ENCODE measurements at places on chromosomes 11 and 22.

GRCh38 chr22:23388517-23388890, 191.6 kb downstream of the IGLL1 start:
- H3K4me3 ChIP-seq: no peak overlapping the region
- peaks cover 7% of the 10 kb centered on the region for H3K4me1 ChIP-seq
- H3K27ac ChIP-seq: no peak overlapping the region

- peaks cover 5% of the 10 kb centered on the region for H3K4me1 ChIP-seq
- no peak overlapping the region for H3K27ac ChIP-seq
- no peak overlapping the region for H3K4me3 ChIP-seq
- no peaks in the 10 kb centered on the region for H3K36me3 ChIP-seq
- H3K27me3 ChIP-seq: no peaks in the 10 kb centered on the region
- no peak for DNase-seq
Observed at GRCh38 chr22:35605851-35606481, 11.2 kb downstream of the MB start.

DNA sequence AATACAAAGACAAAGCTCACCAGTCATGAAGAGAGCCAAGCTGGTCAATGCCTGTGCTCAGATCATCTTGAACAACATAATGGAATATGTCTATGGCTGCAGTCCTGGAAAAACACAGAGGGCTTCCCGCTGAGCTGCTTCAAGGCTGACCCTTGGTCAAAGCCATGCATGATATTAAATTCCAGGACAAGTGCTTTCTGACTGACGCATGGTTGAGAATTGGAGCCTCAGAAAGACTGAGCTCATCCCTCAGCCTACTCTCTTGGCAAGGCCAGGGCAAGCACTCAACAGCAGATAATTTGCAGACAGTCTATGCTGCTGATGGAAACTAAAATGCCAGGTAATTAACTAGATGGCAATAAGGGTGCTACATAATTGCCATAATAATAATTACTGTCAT, 89.2 kb downstream of the GALNT18 start:
- no peaks in the 10 kb centered on the region for H3K27me3 ChIP-seq
- no peak overlapping the region for H3K27ac ChIP-seq
- no peak for DNase-seq
- no peaks in the 10 kb centered on the region for H3K36me3 ChIP-seq
- peaks cover 6% of the 10 kb centered on the region for H3K4me1 ChIP-seq

- peak overlapping the region; percentile 99 for H3K4me3 ChIP-seq
- no peaks in the 10 kb centered on the region for H3K27me3 ChIP-seq
- peaks cover 14% of the 10 kb centered on the region for H3K4me1 ChIP-seq
Observed at GRCh38 chr22:45163099-45163450, 650 bp upstream of the NUP50 start.

DNA sequence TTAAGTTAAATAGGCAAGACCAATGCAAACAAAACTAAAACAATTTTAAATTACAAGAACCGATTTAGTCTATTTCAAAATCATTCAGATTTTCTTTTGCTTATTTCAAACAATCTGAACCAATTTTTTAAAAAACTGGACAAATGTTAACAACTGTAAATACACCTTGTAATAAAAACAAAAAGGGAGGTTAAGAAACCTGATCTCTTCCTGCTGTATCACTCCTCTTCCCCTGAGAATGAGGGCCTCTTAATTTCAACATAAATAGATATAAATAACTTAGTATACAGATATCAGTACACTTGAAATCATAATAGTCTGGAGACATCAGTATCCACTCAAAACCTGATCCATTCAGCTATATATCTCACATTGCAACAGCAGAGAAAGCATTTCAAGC, 346.6 kb downstream of the TTC28 start:
- no peak for DNase-seq
- no peak overlapping the region for H3K4me3 ChIP-seq
- no peaks in the 10 kb centered on the region for H3K27me3 ChIP-seq
- no peak overlapping the region for H3K27ac ChIP-seq

GRCh38 chr11:115590254-115590653, 86.0 kb upstream of the CADM1 start:
- no peak overlapping the region for H3K4me3 ChIP-seq
- no peak for DNase-seq
- peaks cover 5% of the 10 kb centered on the region for H3K4me1 ChIP-seq
- H3K27ac ChIP-seq: no peak overlapping the region

- H3K4me1 ChIP-seq: peaks cover 68% of the 10 kb centered on the region
- no peak overlapping the region for H3K27ac ChIP-seq
- no peaks in the 10 kb centered on the region for H3K36me3 ChIP-seq
- peak; percentile 19 for DNase-seq
Observed at GRCh38 chr11:126080161-126080941, 17.7 kb upstream of the CDON start.

DNA sequence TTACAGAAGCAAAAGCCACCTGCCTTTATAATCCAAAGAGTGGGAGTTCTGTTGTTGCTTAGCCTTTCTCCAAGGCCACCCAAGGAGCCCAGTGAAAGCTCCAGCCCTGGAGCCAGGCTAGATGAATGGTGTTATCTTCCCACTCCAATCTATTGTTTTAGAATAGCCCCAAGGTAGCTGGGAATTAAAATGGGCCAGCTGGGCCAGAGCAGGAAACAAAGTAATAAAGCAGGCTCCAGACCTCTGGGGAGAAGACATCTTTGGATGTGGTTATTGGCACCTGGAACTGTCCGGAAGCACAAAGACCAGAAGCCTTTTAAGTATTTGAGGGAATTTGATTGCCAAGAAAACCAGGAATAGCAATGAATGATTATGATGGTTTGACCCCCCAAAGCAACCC, 8.8 kb downstream of the C11orf96 start:
- peaks cover 2% of the 10 kb centered on the region for H3K27me3 ChIP-seq
- peaks cover 14% of the 10 kb centered on the region for H3K4me1 ChIP-seq
- DNase-seq: peak; percentile 37
- H3K4me3 ChIP-seq: no peak overlapping the region
- H3K27ac ChIP-seq: no peak overlapping the region

DNA sequence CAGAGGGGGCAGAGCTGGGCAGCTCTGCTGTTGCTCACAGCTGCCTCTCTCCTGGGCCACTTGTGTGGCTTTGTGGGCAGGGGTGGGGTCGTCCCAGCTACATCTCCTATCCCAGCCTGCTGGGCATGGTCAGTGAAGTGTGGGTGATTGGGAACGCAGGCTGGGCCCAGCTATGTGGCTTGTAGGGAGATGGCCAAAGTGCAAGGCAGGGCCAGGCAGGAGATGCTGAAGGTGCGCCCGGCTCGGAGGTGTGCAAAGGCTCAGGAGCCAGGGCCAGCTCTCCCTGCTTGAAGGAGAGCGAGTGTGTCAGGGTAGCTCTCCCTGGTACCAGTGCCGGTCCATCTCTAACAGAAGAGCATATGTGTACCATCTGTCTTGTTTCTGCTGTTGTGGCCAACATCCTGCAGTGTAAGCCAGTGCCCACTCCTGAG, 8.4 kb upstream of the RANBP1 start:
- no peaks in the 10 kb centered on the region for H3K4me1 ChIP-seq
- H3K36me3 ChIP-seq: peaks cover 8% of the 10 kb centered on the region

- H3K4me1 ChIP-seq: no peaks in the 10 kb centered on the region
- H3K36me3 ChIP-seq: no peaks in the 10 kb centered on the region
- no peak for DNase-seq
- no peaks in the 10 kb centered on the region for H3K27me3 ChIP-seq
- H3K4me3 ChIP-seq: no peak overlapping the region
- H3K27ac ChIP-seq: no peak overlapping the region
Observed at GRCh38 chr22:46363611-46364321, 28.3 kb downstream of the TRMU start.

DNA sequence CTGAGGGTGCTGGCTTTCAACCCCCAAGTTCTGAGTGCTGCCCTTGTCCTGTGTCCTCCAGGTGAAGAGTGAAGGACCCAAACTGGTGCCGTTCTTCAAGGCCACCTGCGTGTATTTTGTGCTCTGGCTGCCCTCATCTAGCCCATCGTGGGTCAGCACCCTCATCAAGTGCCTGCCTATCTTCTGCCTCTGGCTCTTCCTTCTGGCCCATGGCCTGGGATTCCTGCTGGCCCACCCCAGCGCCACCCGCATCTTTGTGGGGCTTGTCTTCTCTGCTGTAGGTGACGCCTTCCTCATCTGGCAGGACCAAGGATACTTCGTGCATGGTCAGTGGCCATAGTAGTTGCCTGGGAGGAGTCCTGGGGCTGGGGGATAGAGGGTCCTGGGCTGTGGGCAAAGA, 2.3 kb downstream of the TMEM86A start:
- H3K4me3 ChIP-seq: no peak overlapping the region
- peaks cover 4% of the 10 kb centered on the region for H3K4me1 ChIP-seq
- no peaks in the 10 kb centered on the region for H3K36me3 ChIP-seq
- H3K27ac ChIP-seq: no peak overlapping the region
- no peak for DNase-seq

GRCh38 chr11:19852288-19852687, 139.7 kb downstream of the NAV2 start:
- peaks cover 12% of the 10 kb centered on the region for H3K4me1 ChIP-seq
- no peak overlapping the region for H3K27ac ChIP-seq
- no peak for DNase-seq
- no peaks in the 10 kb centered on the region for H3K27me3 ChIP-seq
- no peak overlapping the region for H3K4me3 ChIP-seq
- no peaks in the 10 kb centered on the region for H3K36me3 ChIP-seq

- no peaks in the 10 kb centered on the region for H3K27me3 ChIP-seq
- H3K4me1 ChIP-seq: peaks cover 20% of the 10 kb centered on the region
- no peak within 1 kb of the TSS for H3K27ac ChIP-seq
- no peak within 1 kb of the TSS for H3K4me3 ChIP-seq
- H3K36me3 ChIP-seq: no peaks in the 10 kb centered on the region
Observed at GRCh38 chr22:25199731-25200520, at the start of gene CRYBB3. Gene CRYBB3 (plus strand): TSS chr22:25199858. CDS start chr22:25201397, 1,539 bp downstream.

- no peak overlapping the region for H3K27ac ChIP-seq
- H3K4me3 ChIP-seq: no peak overlapping the region
Observed at GRCh38 chr11:13692172-13692571, 23.7 kb downstream of the FAR1 start.

DNA sequence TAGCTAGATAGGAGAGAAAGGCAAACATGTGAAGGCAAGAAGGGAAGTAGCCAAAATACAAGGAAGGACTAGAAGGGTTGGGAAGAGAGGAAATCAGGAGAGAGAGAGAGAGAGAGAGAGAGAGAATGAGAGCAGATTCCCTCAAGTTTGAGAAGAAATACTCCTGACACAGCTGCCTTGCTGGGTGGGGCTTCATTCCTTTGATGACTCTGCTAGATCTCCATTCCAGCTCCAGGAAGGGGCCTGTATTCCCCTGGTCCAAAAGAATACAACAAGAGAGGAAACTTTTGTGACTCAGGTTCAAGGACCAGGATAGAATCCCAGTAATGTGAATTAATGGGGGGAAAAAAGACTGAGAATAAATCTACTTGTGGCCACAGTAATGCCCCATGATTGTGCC, 62.9 kb upstream of the SPON1 start:
- no peak for DNase-seq
- no peak overlapping the region for H3K27ac ChIP-seq

- DNase-seq: no peak
- H3K36me3 ChIP-seq: no peaks in the 10 kb centered on the region
- no peaks in the 10 kb centered on the region for H3K27me3 ChIP-seq
- H3K4me1 ChIP-seq: no peaks in the 10 kb centered on the region
- H3K4me3 ChIP-seq: no peak overlapping the region
- H3K27ac ChIP-seq: no peak overlapping the region
Observed at GRCh38 chr22:50490531-50491308, 4.1 kb downstream of the MIOX start.

DNA sequence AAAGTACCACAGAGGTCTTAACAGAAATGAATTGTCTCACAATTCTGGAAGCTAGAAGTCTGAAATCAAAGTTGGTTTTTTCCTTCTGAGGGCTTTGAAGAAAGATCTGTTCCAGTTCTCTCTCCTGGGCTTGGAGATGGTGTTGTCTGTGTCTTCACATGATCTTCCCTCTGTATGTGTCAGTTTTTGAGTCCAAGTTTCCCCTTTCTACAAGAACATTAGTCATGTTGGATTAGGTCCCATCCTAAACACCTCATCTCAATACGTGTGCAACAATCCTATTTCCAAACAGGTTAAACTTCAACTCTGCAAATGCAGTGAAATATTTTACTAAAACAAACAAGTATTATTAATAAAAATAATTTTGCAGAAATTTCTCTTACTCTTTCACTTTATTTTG, 3.1 kb upstream of the PTS start:
- no peak overlapping the region for H3K4me3 ChIP-seq
- peaks cover 18% of the 10 kb centered on the region for H3K27me3 ChIP-seq
- DNase-seq: no peak
- no peaks in the 10 kb centered on the region for H3K36me3 ChIP-seq

DNA sequence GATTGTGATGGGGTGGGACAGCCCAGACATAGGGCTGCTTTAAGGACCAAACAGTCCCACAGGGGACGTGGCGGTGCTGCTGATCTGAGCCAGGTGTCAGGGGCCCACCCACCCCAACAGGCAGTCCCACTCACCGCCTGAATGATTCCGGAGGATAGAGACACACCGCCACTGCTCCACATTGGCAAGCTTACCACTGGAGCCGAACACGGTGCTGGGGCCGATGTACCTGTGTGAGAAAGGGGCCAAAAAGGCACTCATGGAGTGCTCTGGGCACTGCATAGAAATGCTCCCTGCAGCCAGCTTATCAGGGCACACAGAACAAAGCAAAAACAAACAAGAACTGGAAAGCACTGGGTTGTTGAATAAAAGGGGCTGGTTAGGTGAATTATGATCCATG, 25.9 kb downstream of the HIRA start:
- H3K4me1 ChIP-seq: no peaks in the 10 kb centered on the region
- H3K4me3 ChIP-seq: no peak overlapping the region
- no peaks in the 10 kb centered on the region for H3K27me3 ChIP-seq
- no peak overlapping the region for H3K27ac ChIP-seq
- DNase-seq: no peak

GRCh38 chr11:68146704-68147474, 25.7 kb upstream of the CHKA start:
- no peak overlapping the region for H3K4me3 ChIP-seq
- DNase-seq: no peak
- H3K4me1 ChIP-seq: no peaks in the 10 kb centered on the region
- H3K36me3 ChIP-seq: no peaks in the 10 kb centered on the region

DNA sequence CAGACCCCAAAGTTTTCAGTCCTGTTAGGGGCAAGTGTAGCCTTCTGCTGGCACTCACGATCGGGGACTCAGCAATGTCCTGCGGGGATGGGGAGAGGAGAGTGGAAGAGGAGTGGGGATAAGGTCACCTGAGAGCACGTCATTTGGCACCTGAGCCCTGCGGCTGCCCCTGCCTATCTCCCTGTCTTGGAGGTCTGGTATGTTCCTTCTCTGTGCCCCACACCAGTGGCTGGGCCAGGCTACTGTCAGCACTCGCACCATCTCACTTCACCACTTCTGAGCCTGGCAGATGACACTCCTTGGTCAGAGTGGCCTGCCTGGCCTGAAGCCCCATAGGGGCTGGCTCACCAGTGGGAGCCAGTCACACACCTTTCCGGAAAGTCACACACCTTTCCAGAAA, 20.1 kb upstream of the CHADL start:
- no peak overlapping the region for H3K4me3 ChIP-seq
- H3K27me3 ChIP-seq: no peaks in the 10 kb centered on the region
- peaks cover 9% of the 10 kb centered on the region for H3K4me1 ChIP-seq
- no peak for DNase-seq
- H3K36me3 ChIP-seq: peaks cover 5% of the 10 kb centered on the region
